Glutamatergic neuron (in vitro differentiated cells): ENCODE measurements at places on chromosomes 12 and 14. TPM values are rescaled to one million over a fixed set of nuclear protein-coding genes. Genes with fewer than 3 reads are reported as not detected.

DNA sequence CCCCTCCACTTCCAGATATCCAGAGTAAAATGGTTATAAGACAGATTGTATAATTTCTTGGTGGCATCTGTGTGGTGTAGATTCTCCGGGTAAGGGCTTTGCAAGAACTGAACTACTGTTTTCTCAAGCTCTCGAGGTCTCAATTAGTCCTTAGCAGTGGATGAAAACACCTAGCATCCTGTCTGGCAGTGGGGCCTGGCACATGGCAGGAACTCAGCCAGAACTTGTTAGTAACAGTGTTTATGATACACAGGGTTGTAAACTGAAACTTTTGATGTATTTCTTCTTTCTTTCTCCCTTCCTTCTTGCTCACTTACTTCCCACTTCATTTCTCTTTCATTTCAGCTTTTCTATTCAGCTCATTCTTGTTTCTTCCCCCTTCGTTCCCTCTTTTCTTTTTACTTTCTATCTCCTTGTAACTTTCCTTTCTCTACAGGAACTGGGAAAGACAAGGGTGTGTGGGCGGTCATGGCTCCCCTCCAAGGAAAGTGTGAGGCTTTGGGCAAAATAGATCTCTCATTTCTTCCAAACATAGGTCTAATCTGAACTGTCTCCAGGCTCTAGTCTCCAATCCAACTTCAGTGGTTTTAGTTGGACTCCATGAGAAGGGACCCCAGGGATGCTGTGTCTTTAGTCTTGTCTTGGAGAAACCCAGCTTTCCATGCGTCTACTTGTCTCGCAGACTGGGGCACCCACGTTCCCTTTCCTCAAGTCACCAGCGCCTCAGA lies 159.7 kb downstream of the PAH start:
- H3K27me3 ChIP-seq, result no peaks in the 10 kb centered on the region
- peaks cover 6% of the 10 kb centered on the region for H3K36me3 ChIP-seq
- no peak overlapping the region for H3K27ac ChIP-seq

GRCh38 chr12:107607464-107608392 lies 77.9 kb upstream of the PWP1 start:
- H3K36me3 ChIP-seq, result no peaks in the 10 kb centered on the region
- no peak overlapping the region for H3K27ac ChIP-seq

GRCh38 chr14:30855345-30856037 lies 18.9 kb upstream of the COCH start:
- H3K4me1 ChIP-seq, result no peaks in the 10 kb centered on the region
- H3K27ac ChIP-seq, result no peak overlapping the region
- H3K4me3 ChIP-seq, result no peak overlapping the region
- H3K27me3 ChIP-seq, result no peaks in the 10 kb centered on the region
- DNase-seq, result no peak

LTBP2 gene
- 1.2 TPM for total RNA-seq

KLRB1 gene
- total RNA-seq, result not detected

DNA sequence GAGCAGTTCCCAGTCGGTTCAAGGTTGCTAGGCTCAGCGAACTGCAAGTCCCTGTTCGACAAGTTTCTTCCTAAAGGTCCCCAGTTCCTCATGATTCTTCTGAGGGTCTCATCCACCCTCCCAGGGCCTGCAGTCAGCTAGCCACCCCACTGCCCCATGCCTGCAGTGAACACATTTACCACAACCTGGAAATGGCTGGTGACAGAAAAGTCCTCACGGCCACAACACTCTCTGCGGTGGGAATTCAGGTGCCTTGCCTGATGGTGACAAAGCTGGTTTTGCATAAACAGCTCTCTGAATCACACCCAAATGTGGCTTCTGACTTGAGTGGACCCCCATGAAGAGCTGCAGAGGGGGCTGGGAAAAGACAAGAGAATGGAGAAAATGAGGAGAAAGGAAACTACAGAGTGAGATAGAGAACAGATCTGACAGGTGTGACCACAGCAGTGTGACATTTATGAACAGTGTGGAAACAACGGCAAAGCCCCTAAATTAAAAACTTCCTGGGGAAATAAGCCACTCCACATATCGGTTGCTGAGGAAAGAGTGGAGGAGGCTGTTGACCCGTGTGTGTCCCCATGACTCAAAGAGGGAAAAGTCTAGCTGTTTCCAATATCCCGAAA lies 1.3 kb upstream of the CD27 start:
- peaks cover 2% of the 10 kb centered on the region for H3K27me3 ChIP-seq
- DNase-seq, result no peak
- no peak overlapping the region for H3K27ac ChIP-seq
- no peaks in the 10 kb centered on the region for H3K36me3 ChIP-seq

DNA sequence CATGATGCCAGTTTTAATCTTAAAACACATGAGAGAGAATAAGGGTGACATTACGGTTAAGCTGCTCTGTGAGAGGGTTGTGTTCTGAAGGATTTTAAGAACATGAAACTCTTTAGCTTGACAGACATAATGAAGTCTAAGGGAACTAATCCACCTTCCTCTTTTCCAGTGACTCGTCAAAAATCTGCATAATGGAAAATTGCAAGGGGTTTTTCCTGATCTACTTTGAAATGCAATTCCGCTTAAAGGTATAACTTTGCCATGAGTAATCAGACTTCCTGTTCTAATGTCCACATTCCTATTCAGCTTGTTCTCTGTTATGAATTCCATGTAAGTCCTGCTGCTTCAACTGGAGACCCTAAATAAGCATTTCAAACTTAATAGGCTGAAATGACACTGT lies at the start of gene ZNF705A:
TSS of gene ZNF705A (plus strand) at position 171 of the 400 bp plus-strand sequence. CDS start 15,611 bp downstream, outside the sequence.
- H3K27ac ChIP-seq, result no peak within 1 kb of the TSS
- no peak for DNase-seq
- no peaks in the 10 kb centered on the region for H3K36me3 ChIP-seq
- no peak within 1 kb of the TSS for H3K4me3 ChIP-seq
- no peaks in the 10 kb centered on the region for H3K4me1 ChIP-seq
